Large intestine (tissue), 12 donors: ENCODE measurements at places on chromosomes 2 and 18.

- DNase-seq, result no peak
Measured at GRCh38 chr2:65636813-65637483, 204.5 kb upstream of the SPRED2 start.

DNA sequence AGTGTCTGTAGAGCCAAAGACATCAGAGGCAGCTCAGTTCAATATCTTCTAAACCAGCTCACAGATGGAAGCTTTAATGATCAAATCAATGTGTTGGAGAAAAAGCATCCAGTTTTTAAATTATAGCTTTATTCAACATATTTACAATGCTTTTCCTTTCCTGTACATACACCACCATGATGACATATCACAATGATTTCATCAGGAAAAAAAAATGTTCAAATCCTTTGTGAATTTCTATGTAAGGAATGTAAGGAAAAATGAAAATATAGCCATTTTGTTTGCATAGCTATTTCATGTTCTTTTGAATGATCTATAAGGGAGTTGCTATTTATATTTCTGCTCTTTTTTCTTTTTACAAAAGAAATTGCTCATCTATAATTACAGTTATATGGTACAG lies 134.7 kb upstream of the CDH20 start:
- DNase-seq, result no peak

DNA sequence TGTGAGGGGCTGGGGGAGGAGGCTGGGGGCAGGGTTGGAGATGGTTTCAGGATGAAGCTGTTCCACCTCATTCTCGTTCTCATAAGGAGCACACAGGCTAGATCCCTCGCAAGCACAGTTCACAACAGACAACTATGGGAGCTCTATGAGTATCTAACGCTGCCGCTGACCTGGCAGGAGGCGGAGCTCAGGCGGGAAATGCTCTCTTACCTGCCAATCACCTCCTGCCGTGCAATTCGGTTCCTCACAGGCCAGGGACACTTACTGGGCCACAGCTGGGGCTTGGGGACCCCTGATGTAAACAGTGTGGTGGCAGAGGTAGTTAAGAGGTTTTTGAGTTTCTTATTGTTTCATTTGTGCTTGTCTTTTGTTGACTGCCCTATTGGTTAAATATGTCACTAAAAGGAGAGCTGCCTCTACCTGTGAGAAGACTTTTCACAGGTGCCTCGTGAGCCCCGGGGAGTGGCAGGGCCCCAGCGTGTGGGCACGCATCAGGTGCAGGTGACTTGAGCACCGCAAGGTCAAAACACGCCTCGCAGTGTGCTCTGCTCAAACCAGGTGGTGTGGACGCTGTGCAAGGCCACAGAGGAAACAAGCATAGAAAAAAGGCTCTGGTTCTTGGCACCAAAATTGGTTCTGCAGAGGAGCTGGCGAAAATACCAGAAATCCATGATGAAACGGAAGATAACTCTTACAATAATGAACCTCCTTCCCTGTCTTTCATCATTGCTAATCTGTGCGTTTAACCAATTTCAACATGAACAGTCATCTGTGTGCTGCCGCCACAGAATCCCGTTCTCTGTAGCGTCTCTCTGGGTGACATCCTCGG lies 10.2 kb downstream of the MLPH start:
- no peak for DNase-seq

DNA sequence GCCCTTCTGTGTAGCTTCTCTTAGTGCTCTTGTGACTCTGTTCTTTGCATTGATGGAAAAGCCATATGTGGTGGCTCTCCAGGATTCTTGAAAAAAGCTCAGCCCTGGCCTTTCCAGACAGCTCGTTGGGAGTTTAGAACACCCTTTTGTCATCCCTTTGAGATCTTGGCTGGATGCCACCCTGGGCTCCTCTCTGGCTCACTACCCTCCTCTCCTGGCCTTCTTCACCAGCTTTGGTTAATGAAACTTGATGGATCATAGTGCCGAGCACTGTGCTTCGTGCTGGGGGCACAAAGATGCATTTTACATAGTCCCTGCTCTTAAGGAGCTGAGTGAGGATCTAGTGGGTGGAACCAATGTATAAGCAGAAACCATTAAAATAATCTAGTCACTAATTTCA lies 15.6 kb upstream of the FHOD3 start:
- DNase-seq, result no peak

DNA sequence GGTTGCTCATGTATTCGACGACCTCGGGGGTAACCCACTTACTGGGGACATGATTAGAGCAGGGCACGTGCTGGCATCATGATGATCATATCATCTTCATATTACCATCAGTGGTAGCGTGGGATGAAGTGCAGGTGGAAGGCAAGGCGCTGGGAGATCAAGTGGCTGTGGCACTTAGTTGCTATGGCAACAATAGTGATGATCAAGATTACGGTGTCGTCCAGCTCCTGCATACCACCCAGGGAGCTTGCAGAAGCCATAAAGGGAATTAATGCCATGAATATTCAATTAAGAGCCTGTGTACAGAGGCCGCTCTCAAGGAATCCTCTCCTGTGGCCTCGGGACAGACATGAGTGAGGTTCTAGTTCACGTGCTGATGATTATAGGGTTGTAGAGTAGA lies 237.2 kb upstream of the COPS8 start:
- no peak for DNase-seq

- no peak for DNase-seq
Measured at GRCh38 chr18:77205769-77206168, 43.9 kb upstream of the GALR1 start.

DNA sequence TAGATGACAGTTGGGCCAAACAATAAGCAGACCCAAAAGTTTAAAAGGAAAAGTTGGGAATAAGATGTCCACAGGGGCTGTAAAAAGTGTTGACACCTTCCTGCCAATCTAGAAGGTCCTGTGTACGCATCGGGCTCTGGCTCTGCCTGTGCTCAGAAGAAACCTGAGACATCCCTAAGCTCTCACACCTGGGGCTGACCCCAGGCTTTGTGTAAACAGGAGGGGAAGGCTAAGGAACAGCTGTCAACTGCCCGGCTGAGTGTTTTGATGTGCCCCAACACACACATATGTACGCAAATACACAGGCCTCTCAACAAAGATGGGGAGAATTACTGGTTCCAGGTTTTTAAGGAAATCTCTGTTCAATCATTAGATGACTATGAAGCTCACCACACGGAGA lies 59.5 kb downstream of the TMEM131 start:
- DNase-seq, result no peak

- no peak for DNase-seq
Measured at GRCh38 chr2:225120186-225120585, 77.9 kb upstream of the DOCK10 start.

- DNase-seq, result no peak
Measured at GRCh38 chr18:41721103-41721790, 233.8 kb upstream of the PIK3C3 start.

DNA sequence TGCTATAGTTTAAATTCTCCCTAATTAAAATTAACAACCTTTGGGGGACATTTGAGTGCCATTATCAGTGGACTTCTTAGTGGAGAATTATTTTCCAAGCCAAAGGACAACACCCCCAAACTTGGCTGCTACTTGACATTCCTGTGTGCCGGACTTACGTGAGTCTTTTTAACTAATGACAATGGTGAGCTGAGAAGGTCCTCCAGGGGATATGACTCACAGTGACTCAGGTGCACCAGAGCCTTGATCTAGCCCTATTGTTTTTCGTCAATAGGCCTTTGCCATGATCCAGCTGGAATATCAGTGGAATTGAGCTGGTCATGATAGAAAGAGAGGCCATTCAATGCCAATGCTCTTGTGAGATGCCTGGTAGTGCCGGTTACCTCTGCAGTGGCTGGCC lies 118.1 kb upstream of the CXCR4 start:
- DNase-seq, result no peak

DNA sequence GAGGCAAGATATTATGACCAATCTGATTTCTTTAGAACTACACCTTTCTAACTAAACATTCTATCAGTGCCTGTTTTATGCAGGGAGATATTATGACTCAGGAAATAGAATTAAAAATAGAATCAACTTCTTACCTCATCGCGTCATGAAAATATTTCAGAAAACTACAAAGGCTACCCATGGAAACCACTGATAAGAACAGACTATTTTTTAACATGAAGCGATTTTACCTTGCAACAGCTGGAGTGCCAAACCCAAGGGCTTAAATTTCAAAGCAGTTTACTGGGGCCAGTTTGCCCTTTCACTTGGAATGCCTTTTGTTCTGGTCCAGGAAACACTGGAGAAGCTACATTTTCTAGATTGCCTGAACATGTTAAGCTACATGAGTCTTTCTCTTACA lies 304.8 kb upstream of the CCDC68 start:
- DNase-seq, result no peak

- DNase-seq, result no peak
Measured at GRCh38 chr18:44792456-44793061, 111.9 kb downstream of the SETBP1 start.

GRCh38 chr2:7625392-7626138 lies 708.4 kb downstream of the RNF144A start:
- no peak for DNase-seq

- no peak for DNase-seq
Measured at GRCh38 chr2:206054952-206055351, 31.0 kb downstream of the INO80D start.
